GM12892 (cell line): ENCODE measurements at places on chromosomes 6 and 20.

DNA sequence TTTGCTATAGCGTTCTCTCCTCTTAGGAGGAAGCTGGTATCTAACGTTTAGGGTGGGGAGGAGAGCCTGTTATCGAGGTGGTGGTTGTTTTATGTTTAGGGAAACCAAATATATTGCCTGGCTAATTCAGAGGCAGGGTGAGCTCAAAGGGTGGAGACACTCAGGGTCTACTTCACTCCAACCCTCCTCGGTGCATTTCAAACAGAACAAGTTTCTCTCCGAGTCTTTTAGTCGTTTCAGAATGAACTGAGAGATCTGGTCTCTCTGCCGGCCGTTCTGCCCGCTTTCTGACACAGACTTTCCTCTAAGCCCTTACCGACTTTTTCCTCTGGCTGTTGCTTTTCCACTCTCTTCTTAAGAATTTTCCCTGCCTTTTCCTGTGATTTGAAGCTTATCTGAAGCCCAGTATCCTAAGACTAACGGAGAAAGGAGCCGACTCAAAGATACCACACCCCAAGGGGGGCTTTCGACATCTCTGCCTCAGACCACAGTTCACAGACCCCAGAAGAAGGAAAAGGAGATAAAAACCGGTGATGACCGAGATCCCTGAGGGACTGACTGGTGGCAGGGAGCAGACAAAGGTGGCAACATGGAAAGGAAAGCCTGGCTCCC, 865 bp downstream of the STK38 start:
- DNase-seq = no peak

- DNase-seq = no peak
Observed at GRCh38 chr6:127111526-127111925, 6.9 kb upstream of the RSPO3 start.

GRCh38 chr20:10637563-10637962, 36.2 kb downstream of the JAG1 start:
- no peak for DNase-seq

- DNase-seq = no peak
Observed at GRCh38 chr20:17939622-17940223, 28.9 kb downstream of the SNX5 start.

DNA sequence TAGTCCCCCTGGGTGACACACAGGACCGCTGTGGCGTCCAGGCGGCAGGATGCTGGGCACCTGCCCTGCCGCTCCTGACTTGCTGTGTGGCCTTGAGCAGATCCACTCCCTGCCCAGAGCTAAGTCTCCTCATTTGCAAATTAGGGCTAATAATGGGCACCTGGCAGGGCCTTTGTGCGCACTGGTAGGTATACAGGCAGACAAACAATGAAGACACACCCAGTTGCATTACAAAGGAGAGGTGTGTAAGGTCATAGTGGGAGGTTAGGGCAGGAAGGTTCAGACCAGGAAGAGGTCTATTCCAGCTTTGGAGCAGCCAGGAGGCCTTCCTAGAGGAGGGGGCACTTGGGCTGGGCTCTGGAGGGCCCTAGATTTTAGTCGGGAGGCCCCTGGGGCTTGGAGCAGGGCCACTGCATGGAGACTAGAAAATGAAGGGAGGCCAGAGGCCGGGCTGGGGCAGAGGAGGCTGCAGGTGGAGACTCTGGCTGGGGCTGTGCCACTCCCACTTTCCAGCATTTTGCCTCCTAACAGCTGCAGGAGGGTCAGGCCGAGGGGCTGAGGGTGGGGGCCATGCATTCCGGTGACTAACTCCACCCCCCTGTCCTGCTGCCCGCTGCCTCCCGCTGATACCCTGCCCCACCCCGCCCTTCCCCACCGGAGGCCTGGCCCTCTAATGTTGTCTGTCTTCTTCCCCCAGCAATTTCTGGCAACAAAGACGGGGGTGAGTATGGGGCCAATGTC, 28.5 kb downstream of the MYH7B start:
- DNase-seq = no peak

- DNase-seq = no peak
Observed at GRCh38 chr20:59047938-59048680, 5.5 kb upstream of the PRELID3B start.

GRCh38 chr6:25026723-25027122, 91.0 kb upstream of the RIPOR2 start:
- DNase-seq = no peak

DNA sequence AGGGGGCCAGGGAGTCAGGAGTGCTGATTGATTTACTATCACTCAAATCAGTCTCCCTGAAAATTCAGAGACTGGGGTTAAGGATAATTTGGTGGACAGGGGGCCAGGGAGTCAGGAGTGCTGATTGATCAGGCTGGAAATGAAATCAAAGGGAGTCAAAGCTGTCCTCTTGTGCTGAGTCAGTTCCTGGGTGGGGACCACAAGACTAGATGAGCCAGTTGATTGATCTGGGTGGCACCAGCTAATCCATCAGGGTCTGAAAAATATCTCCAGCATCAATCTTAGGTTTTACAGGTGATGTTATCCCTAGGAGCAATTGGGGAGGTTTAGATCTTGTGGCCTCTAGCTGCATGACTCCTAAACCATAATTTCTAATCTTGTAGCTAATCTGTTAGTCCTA, 6.1 kb upstream of the AFG1L start:
- no peak for DNase-seq

DNA sequence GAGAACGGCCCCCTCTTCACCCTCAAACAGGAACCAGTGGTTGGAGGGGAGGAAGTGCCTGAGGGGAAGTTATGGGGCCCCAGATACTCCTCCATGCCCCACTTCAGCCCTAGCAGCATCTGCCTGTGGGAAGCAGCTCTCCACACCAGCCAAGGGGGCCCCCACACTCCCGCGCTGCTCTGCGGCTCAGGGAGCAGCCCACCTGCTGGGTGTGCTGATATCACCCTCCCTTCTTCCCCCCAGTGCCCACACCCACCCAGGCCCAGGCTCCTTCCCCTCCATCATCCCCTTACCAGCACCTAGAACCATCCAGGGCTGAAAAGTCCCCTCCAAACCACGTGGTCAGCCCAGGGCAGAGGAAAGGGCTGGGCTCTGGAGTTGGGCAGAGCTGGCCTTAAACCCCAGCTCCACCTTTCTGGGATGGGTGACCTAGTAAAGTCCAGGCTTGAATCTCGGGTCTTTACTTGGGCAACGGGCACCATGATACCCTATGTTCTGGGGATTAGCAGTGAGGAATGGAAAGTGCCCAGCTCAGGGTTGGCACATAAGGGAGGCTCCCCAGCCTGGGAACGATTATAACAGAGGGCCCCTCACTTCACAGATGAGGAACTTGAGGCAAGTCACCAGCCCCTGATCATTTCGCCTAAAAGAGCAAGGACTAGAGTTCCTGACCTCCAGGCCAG, 663 bp downstream of the LST1 start:
- DNase-seq = no peak

- no peak for DNase-seq
Observed at GRCh38 chr6:49541210-49541724, 9.2 kb upstream of the C6orf141 start.

DNA sequence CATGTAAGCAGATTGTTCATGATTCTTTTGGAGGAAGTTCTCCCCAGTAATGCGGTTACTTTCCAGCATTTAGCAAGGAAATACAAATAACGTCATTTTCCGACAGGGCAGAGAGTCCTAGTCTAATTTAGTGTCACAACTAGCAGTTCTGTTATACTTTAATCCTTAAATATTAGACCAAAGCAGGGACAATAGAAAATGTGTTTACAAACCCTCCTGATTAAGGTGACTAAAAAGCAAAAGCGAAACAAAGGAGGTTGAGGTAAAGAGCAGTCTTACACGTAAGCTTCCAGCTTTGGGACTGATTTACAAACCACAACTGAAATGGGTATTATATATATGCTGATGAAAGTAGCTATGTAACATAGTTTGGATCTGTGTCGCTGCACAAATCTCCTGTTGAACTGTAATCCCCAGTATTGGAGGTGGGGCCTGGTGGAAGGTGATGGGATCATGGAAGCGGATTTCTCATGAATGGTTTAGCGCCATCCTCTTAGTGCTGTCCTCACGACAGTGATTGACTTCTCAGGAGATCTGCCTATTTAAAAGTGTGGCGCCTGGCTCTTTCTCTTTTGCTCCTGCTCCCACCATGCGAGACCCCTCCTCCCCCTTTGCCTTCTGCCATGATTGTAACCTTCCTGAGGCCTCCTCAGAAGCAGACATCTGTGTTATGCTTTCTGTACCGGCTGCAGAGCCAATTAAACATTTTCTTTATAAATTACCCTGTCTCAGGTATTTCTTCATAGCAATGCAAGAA, 81.9 kb downstream of the PLCB1 start:
- no peak for DNase-seq
